ENCODE measurements at places on chromosomes 2 and 18.

- DNase-seq = no peak
Observed at GRCh38 chr18:32308493-32309120, 118.8 kb downstream of the MEP1B start.

- DNase-seq = no peak
Observed at GRCh38 chr2:28666496-28667184, 85.0 kb upstream of the PPP1CB start.

DNA sequence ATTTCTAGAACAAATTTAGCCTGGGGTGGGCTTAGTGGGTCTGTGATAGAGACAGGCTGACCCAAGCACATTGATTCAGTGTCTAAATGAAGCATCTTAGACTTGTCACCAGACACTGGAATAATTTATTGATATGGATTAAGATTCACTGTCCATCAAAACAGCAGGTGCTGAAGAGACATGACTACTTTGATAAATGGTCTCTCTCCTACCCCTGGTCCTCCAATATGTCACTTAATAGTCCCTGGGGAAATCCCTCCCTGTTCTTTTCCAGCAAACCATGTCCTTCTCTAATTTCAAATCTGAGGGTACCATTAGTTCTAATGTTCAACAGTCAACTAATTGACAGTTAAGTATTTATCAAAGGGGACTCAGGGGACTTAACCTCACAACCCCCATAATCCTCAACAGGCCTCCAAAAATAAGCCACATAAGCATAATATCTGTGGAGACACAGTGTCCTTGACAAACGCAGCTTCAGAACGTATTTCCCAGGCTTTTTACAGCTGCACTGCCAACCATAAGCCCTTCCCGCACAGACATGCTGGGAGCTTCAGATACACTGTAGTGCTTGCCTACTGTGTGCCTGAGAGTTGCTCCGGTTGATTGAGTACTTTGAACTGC lies 391.0 kb downstream of the THSD7B start:
- DNase-seq = no peak

GRCh38 chr2:86038291-86039081 lies 67.2 kb downstream of the POLR1A start:
- DNase-seq = peak; percentile 51

DNA sequence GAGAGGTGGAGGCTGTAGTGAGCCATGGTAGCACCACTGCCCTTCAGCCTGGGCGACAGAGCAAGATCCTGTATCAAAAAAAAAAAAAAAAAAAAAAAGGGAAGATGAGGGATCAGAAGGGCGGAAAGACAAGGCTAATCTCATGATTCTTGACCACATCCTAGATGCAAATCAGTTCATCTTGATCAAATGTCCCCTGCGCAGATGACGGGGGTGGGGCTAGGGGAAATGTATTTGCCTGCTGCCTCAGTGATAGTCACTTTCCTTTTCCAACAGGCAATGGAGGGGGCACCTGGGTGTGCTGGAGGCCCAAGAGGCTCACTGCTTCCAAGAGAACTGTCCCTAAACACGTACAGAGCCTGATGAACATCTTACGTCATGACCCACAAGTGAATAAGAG lies 3.7 kb upstream of the EMILIN2 start:
- DNase-seq = no peak

DNA sequence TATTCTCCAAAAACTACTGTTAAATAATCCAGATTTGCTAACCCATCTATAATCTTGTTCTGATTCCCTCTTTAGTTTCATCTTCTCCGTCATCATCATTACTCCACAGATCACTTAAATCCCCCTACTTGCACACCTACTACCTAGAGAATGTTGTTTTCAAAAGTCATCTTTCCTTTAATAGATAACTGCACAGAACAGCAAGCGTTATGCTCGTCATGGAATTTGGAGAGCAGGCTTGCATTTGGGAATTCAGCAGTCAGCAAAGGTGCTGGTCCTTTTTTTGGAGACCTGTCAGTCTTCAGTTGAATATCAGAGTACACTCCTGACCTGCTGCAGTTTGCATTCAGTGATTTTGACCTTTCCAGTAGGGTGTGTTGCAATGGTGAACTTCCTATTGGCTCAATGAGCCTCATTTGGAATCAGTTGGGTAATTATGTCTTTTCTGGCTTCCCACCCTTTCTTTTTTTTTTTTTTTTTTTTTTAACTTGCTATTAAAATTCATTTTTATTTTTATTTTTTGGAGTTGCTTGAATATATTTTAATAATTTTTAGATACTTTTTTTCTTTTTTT lies 110.6 kb downstream of the HNRNPLL start:
- no peak for DNase-seq

DNA sequence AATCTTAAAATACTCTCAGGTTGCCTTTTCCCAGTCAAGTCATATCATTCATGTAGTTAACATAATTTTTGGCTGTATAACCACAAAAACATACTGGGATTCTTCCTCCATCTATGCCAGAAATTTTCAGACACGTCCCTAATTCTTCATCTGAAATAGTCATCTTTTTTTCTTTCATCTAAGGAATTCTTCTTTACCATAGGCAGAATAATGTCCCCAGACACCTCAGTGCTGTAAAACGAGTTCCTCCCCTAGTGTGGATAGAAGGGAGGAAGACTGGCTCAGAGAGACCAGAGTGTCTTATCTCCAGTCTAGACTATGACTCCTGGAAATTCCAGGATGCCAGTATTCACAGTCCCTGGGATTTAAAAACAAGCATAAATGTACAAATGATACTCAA lies 127.8 kb downstream of the MREG start:
- DNase-seq = no peak

DNA sequence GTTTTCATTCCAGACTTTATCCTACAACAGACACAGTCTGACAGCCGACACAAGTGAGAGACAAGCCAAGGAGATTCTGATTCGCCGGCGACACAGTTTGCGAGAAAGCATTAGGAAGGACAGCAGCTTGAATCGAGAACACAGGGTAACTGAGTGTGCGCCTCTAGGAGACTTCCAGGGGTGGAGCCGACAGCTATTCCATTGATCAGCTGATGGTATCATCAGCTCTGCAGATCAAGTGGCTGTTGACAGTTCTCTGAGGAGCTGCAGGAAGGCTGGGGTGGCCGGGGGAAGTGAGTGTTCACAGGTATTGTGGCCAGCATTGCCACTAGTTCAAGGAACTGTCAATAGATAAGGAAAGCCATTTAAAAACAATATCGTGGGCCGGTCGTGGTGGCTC lies 57.3 kb upstream of the TMEM182 start:
- no peak for DNase-seq

GRCh38 chr18:832085-832681 lies 20.1 kb upstream of the YES1 start:
- DNase-seq = no peak

DNA sequence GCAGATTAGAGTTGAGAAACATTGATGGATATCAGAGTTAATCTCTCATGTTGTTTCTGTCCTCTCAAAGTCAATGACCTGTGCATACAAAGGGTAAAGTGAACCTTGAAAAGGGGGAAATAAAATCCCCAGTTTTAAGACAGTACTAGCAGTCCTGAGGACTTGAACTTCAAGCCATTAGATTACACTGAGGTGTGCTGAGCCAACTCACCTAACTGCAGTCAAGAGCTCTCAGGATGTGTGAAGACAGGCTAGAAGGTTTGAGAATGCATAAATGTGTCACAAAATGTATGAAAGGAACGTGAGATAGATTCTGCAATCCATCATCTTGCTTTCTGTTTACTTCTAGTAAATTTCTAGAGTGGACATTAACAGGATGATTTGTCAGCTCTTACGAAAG lies 35.5 kb downstream of the DOCK10 start:
- no peak for DNase-seq

GRCh38 chr2:96888072-96889011 lies 18.5 kb upstream of the SEMA4C start:
- no peak for DNase-seq

GRCh38 chr2:189302274-189302948 lies 122.8 kb upstream of the COL5A2 start:
- DNase-seq = no peak

- no peak for DNase-seq
Observed at GRCh38 chr2:46913471-46914381, 1.9 kb downstream of the MCFD2 start.

GRCh38 chr18:9835825-9836224 lies 49.9 kb upstream of the TXNDC2 start:
- no peak for DNase-seq

DNA sequence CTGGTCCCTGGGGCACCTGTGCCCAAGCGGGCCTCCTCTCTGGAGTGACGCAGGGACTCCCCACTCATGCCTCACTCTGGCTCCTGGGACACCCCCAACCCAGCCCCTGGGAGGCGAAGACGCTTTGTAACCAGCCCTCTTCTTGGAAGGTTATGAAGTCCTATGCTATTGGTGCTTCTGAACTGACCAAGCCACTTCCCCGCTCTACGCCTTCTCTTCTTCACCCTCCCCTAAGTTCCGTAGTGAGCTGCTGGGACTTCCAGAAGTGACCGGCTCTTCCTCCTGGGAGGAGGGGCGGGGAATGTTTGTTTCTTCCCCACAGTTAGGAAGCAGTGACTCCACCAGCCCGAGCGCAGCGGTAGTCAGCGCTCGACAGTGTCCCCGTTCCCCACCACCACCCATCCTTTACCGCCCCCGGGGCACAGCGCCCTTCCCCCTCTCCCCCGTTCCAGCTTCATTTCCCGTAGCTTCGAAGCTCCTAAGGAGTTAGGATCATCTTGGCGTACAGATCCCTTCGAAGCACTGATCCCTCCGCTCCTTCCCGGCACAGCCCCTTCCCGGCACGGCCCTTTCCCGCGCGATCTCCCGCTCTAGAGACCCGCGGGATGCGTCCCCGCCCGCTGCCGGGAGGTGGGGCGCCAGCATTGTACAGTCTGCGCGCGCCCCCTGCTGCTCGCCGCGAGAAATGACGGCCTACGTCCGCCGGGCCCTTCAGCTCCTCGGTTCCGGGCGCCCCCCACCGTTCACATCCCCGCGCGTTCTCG lies 25.3 kb upstream of the NOTO start:
- DNase-seq = peak; percentile 87
